ENCODE measurements at places on chromosomes 6 and 20.

DNA sequence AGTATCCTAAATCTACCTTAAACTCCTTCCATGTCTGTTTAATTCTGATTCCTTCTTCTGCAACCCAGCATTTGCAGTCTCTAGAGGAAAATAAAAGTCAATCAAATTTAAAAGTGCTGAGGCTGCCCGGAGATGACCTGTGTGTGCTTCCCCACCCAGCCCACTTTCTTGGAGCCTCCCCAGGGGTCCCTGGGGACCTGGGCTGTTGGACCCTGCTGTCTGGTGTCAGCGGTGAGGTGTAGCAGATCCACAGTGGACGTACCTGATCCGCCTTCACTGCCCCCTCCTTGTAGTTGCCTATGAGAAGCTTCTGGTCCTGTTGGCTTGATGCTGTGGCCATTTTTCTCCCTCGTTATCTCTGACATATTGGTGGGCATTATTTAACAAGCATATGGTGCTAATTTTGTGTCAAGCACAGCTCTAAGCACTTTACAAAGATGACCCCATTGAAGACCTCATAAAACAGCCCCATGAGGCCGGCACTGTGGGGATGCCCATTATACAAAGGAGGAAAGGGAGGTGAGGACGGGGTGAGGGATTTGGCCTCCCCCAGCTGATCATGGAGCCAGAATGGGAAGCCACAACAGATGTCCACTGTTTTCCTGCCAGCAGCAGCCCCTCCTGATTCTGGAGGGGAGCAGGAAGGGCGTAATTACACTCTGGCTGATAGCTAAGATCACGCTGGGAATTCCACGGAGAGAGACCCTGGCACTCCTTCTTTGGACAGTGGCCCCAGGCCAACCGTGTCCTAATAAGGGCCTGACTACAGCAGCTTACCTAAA, 628.2 kb downstream of the CDH26 start:
- peak; percentile 85 for DNase-seq

GRCh38 chr6:73042892-73043291, 182.4 kb downstream of the KHDC1L start:
- no peak for DNase-seq

- DNase-seq = no peak
These were observed 270.7 kb upstream of the ADGRB3 start for GRCh38 chr6:68364271-68364805.

DNA sequence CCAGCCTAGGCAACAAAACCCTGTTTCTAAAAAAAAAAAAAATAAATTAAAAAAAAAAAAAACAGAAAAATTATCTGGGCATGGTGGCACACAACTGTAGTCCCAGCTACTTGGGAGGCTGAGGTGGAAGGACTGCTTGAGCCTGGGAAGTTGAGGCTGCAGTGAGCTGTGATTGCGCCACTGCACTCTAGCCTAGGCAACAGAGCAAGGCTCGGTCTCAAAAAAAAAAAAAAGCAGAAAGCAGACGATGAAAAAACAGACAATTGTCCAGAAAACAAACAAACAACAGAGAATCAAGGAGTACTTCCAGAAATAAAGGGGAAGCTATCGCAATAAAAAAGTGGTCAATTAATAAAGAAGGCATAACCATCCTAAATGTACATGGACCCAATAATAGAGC, 229.4 kb downstream of the GMDS start:
- DNase-seq = no peak

DNA sequence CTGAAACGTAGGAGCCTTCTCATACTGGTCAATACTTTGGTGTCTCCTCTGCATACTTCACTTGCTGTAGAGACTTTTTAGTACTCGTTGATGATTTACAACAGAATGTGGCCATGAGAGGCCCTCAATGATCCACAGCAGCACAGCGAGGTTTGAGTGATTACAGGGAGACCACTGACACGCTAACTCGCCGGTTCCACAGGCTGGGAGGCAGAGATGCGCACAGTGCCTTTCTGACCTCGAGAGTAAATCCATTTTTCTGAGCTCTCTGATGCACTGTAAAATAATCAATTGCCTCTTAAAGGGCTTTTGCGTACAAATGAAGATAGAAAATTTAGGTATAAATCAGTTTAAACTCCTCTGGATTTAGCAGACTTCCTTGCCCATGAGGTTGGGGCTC, 56.2 kb upstream of the TBC1D7 start:
- DNase-seq = no peak

DNA sequence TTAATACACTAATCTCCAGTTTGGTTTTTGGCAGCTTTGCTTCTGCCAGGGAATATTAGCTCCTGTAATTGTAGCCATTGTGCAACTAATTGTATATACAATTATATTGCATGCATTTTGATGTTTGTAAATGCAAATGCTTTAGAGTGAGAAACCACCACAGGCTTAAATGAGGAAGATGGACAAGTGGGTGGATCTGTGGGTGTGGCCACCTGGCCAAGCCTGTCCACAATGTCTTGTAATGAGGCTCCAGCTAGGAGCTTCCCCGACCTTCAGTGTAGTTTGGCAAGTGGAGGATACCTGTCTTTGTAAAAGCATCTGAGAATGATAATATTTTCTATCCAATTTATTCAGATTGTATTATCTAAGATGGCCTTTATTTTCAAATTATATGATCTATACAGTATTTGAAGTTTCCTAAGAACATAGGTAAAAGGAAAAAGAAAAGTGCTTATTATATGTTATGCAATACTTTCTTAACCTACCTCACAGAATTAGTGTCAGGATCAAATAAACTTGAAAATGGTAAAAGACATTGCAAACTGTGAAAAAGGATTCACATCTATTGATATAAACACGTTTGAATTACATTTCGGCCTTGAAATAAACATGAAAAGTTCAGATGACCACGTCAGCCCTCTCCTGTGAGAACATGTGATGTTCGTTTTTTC, 49.3 kb upstream of the ARID1B start:
- DNase-seq = no peak

GRCh38 chr6:108945681-108946159, 97.5 kb downstream of the ARMC2 start:
- no peak for DNase-seq

DNA sequence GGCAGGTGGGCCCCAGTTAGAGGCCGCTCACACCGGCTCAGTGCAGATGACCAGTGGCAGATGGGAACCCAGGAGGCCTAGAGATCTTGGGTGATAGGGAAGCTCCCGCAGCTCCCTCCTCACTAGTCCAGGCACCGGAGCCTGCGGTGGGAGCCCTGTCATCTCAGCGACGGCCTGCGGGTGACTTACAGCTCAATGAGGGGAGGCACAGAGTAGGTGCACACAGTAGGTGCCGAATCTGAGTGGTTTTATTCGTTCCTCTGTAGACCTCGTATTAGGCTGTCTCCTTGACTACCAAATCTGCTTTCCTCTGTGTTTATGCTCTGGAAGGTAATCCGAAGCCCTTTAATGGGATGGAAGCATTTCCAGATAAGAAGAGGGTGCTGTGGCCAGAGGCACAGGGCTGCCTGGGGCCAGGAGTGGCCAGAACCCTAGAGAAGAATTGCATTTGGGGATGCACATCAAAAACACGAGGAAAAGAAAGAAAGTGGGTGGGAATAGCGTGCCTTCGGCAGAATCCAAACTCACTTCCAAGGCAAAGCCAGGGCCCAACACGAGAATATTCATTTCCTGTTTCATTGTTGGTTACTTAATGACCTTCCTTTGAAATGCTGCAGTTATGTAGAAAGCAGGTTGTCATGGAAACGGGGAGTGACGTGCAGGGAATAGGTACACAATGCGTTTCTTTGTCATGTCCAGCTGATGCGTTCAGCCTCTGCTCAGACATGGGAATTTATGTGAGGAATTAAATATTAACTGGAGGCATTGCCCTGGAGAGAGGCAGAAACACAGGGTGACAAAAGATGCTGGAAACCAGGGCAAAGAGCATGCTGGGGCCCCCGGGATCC, 24.7 kb downstream of the MYT1 start:
- no peak for DNase-seq

GRCh38 chr20:63006540-63007359, at the start of gene BHLHE23:
TSS of gene BHLHE23 (minus strand) at chr20:63006964. CDS start at chr20:63006774, 190 bp downstream.
- no peak for DNase-seq

DNA sequence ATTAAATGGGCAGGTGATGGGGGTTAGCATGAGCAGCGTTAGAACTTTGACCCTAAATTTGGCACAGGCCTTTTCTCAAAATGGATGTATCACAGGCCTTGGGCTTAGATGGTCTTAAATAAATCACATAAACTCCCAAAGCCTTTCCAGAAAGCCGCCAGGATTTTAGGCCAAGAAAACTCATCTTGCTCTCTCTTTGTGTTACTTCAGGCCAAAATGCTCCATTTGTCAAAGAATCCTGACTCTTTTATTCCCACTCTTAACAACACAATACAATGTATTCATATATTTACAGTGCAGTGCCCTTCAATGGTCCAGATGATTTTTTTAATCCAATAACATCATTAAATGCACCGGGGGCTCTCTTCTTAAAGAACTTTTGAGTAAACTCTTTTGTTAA, 5.9 kb upstream of the TCP11 start:
- no peak for DNase-seq

DNA sequence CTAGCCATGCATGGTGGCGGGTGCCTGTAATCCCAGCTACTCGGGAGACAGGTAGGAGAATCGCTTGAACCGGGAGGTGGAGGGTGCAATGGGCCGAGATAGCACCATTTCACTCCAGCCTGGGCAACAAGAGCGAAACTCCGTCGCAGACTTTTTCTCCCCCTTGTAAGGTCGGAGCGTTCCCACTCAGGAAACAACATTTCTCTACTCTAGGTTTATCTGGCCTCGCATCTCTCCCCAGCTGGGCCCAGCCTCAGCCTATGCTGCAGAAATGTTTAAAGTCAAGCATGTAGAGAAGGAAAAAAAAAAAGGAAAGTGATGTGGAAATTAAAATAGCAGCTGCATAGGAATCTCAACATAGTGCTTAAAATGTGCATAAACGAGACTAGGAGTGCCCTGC, 172.3 kb downstream of the TRIM27 start:
- no peak for DNase-seq

DNA sequence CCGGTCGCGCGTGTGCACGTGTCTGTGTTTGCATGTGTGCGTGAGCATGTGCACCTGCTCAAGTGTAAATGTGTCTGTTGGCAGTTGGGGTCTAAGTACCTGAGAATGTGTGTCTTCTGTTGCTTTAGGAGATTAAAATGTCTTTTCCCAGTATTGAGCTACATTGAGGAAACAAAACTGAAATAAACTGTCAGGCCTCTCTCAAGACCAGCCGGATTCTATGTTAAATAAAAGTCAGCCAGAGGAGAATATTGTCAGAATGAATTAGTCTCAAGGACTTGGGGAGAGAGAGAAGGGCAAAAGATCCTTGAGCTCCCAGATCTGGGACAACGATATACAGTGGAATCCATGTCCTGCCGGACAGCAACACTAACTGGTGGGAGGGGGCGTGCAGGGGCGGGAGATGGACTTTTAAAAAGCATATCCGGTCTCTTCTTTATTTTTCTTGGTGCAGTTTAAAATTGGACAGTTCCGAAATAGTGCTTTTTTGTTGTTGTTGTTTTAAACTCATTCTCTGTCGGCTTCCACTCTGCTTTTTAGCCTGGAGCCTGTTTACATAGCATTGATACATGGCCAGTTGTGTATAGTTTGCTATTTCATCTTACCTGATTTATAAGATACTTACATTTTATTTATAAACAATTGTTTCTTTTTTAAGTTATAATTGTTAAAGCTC, 3.3 kb upstream of the TBX18 start:
- DNase-seq = no peak

GRCh38 chr6:139597771-139598755, 223.6 kb upstream of the CITED2 start:
- no peak for DNase-seq

GRCh38 chr6:12014027-12014872, 2.1 kb downstream of the HIVEP1 start:
- DNase-seq = no peak

GRCh38 chr20:39855056-39855455, 834.0 kb downstream of the MAFB start:
- no peak for DNase-seq

DNA sequence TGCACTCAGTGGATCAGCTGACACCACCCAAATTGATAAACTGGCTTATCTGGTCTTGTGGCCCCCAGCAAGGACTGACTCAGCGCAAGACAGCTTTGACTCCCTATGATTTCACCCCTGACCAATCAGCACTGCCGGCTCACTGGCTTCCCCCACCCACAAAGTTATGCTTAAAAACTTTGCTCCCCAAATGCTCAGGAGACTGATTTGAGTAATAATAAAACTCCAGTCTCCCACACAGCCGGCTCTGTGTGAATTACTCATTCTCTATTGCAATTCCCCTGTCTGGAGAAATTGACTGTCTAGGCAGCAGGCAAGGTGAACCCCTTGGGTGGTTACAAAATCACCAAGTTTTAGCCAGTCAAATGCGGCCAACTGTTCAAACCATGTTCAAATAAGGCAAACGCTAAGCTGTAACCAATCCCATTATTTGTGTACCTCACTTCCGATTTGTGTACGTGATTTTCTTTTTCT, 32.5 kb downstream of the SLC22A2 start:
- no peak for DNase-seq

- DNase-seq = no peak
These were observed at the start of gene OPRM1 for GRCh38 chr6:154039231-154039842. TSS of gene OPRM1 (plus strand) at chr6:154039240. CDS start at chr6:154039545, 305 bp downstream.

GRCh38 chr6:24692848-24693592, 25.9 kb downstream of the C6orf62 start:
- DNase-seq = no peak

DNA sequence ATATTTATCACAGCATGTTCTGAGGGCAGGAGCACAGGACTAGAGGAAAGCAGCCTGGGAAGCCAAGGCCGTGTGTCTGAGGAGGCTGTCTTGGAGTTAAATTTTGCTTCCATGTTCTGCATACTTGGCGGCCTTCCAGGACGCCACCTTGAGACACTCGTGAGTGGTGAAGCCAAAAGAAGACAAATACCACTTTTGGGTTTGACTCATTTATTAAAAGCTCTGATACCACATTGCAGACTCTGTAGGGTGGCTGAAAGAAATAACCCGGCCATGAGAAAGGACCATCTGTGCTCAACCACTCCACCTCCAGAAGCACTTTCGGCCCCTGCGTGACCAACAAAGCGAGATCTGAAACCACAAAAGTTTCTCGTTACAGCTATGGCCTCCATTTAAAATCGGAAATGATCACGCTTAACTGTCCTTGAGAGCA, 120.0 kb downstream of the TMEM242 start:
- no peak for DNase-seq

DNA sequence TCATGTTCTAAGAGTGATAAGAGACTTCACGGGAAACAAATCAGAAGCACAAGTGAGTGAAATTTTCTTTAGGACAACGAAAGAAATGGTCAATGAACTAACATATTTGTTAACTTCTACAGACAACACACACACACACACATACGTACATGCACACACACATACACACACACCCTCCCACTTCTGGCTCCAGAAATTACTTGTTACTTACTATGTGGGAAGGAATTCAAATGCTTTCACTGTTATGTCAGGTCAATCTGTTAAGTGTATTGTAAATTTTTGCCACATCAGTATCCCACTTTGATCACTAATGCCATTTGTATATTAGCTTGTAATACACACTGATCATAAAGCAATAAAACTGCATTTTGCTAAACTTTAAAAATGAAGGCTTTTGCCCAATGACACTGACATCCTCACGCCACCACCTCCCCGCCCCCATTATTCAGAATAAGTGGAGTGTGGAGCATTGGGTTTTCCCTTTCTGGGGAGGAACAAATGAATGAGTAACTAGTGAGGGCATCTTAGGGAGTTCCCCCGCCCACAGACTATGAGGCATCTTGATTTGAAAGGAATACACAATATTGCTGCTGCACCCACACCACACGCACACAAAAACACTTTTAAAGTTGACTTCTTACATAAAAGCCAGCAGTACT, 76.2 kb downstream of the ATXN1 start:
- no peak for DNase-seq
